ENCODE measurements at places on chromosomes 12 and 14. TPM values are rescaled to one million over a fixed set of nuclear protein-coding genes. Genes with fewer than 3 reads are reported as not detected.

GRCh38 chr12:56599041-56599440 lies 31.1 kb downstream of the BAZ2A start:
- no peaks in the 10 kb centered on the region for H3K4me1 ChIP-seq
- H3K27me3 ChIP-seq = no peaks in the 10 kb centered on the region
- no peak for DNase-seq
- no peak overlapping the region for H3K4me3 ChIP-seq

GRCh38 chr14:50932156-50932555 lies 12.1 kb downstream of the PYGL start:
- H3K36me3 ChIP-seq = no peaks in the 10 kb centered on the region
- DNase-seq = no peak
- H3K27ac ChIP-seq = no peak overlapping the region
- H3K4me1 ChIP-seq = no peaks in the 10 kb centered on the region

DNA sequence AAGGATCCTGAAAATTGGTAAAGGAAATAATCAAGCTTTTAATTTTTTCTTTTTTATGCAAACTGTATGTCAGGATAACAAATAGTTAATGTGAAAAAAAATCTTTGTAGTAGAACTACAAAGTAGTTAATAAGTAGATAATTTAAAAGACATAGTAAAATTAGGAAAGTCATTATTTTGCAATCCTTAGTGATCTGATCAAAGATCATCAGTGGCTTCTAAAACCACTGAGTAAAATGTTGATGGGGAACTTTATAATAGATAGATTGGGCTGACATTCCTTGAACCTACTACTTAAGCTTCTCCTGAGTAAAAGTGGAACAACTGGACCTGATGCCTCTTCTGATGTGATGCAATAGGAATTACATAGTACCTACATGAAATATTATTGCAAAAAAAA lies 119.0 kb upstream of the TMTC2 start:
- H3K4me1 ChIP-seq = no peaks in the 10 kb centered on the region
- H3K27ac ChIP-seq = no peak overlapping the region
- no peak for DNase-seq
- no peaks in the 10 kb centered on the region for H3K36me3 ChIP-seq
- H3K27me3 ChIP-seq = no peaks in the 10 kb centered on the region
- no peak overlapping the region for H3K4me3 ChIP-seq

GRCh38 chr14:69828354-69828753 lies 31.3 kb upstream of the SLC10A1 start:
- H3K4me1 ChIP-seq = no peaks in the 10 kb centered on the region
- no peak overlapping the region for H3K4me3 ChIP-seq
- H3K27me3 ChIP-seq = no peaks in the 10 kb centered on the region
- H3K27ac ChIP-seq = no peak overlapping the region
- no peak for DNase-seq

DNA sequence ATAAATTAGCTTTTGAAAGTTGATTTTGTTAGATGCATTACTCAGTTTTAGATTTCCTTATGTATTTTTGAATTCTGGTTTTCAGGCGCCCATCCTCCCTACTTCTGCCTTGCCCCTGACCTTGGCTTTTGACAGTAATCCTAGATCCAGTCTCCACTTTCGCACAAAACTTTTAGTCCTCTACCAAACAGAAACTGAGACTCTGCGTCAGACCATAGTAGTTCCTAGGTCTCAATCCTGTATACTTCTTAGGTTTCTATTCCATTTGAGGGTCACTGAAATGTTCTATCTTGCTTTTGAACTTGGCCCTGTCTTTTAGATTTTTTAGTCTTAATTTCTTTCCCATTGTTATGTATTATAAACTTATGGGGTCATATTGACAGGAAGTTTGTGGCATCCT lies 307.9 kb upstream of the GARIN6 start:
- H3K4me1 ChIP-seq = no peaks in the 10 kb centered on the region
- no peak for DNase-seq
- no peak overlapping the region for H3K4me3 ChIP-seq
- no peak overlapping the region for H3K27ac ChIP-seq
- no peaks in the 10 kb centered on the region for H3K36me3 ChIP-seq

- H3K4me3 ChIP-seq = no peak overlapping the region
- no peaks in the 10 kb centered on the region for H3K36me3 ChIP-seq
- H3K27ac ChIP-seq = no peak overlapping the region
- no peaks in the 10 kb centered on the region for H3K27me3 ChIP-seq
- peaks cover 3% of the 10 kb centered on the region for H3K4me1 ChIP-seq
- no peak for DNase-seq
These were observed 39.9 kb downstream of the TMTC1 start for GRCh38 chr12:29743801-29744200.

GRCh38 chr12:87667378-87667777 lies 361.8 kb downstream of the C12orf50 start:
- no peak overlapping the region for H3K4me3 ChIP-seq
- DNase-seq = no peak
- peaks cover 1% of the 10 kb centered on the region for H3K4me1 ChIP-seq
- no peak overlapping the region for H3K27ac ChIP-seq

GRCh38 chr12:75883241-75883640 lies 148.3 kb downstream of the PHLDA1 start:
- no peaks in the 10 kb centered on the region for H3K36me3 ChIP-seq
- DNase-seq = no peak
- H3K27ac ChIP-seq = no peak overlapping the region
- no peaks in the 10 kb centered on the region for H3K27me3 ChIP-seq
- H3K4me1 ChIP-seq = peaks cover 2% of the 10 kb centered on the region

GRCh38 chr14:27184427-27184826 lies 586.6 kb upstream of the NOVA1 start:
- no peak for DNase-seq
- no peaks in the 10 kb centered on the region for H3K36me3 ChIP-seq
- H3K27me3 ChIP-seq = no peaks in the 10 kb centered on the region
- H3K4me3 ChIP-seq = no peak overlapping the region
- H3K27ac ChIP-seq = no peak overlapping the region
- H3K4me1 ChIP-seq = no peaks in the 10 kb centered on the region

DNA sequence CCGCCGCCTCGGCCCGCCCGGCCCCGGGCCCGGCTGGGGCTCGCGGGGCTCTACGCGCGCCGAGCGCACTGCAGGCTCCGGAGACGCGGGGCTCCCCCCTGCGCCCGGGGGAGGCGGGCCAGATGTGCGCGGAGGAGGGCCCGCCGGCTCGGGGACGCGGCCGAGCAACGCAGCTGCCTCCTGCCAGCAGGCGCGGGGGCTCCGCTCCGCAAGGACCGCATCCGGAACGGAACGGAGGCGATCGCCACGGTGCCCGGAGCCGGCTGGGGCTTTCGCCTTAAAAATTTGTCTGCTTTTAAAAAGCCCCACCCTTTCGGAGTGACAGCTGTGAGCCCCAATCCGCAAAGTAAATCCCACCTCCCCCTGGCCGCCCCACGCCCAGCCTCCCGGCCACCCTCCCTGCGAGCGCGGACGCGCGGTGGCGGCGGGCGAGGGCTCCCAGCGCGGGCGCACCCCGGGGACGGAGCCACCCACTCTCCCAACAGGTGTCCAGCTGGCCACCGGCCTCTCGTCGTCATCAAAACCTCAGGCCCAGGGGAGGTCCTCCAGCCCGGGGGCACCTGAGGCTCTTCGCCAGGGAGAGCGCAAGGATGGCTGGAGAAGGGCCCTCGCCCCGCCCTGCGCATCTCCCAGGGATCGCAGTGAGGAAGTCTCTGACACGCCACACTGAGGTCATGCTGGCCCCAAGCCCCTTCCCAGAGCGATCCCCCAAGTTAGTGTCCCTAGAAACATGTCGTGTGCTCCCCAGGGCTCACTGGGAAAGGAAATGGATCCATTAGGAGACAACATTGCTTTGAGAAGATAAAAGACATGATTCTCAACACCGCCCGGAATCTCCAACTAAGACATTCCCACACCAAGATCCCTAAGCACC lies at the start of gene TMEM132D:
TSS of gene TMEM132D (minus strand) at position 70 of the 874 bp plus-strand sequence.
- H3K27ac ChIP-seq = no peak within 1 kb of the TSS
- no peak within 1 kb of the TSS for H3K4me3 ChIP-seq
- no peaks in the 10 kb centered on the region for H3K36me3 ChIP-seq
- H3K27me3 ChIP-seq = no peaks in the 10 kb centered on the region
- H3K4me1 ChIP-seq = no peaks in the 10 kb centered on the region

- H3K27me3 ChIP-seq = no peaks in the 10 kb centered on the region
- no peaks in the 10 kb centered on the region for H3K4me1 ChIP-seq
- no peak overlapping the region for H3K27ac ChIP-seq
- no peak overlapping the region for H3K4me3 ChIP-seq
- DNase-seq = no peak
These were observed 71.8 kb upstream of the BCAT1 start for GRCh38 chr12:25020621-25021243.

GRCh38 chr14:25484906-25485305 lies 435.0 kb upstream of the STXBP6 start:
- no peaks in the 10 kb centered on the region for H3K4me1 ChIP-seq
- DNase-seq = no peak
- no peaks in the 10 kb centered on the region for H3K27me3 ChIP-seq
- no peaks in the 10 kb centered on the region for H3K36me3 ChIP-seq
- H3K27ac ChIP-seq = no peak overlapping the region

DNA sequence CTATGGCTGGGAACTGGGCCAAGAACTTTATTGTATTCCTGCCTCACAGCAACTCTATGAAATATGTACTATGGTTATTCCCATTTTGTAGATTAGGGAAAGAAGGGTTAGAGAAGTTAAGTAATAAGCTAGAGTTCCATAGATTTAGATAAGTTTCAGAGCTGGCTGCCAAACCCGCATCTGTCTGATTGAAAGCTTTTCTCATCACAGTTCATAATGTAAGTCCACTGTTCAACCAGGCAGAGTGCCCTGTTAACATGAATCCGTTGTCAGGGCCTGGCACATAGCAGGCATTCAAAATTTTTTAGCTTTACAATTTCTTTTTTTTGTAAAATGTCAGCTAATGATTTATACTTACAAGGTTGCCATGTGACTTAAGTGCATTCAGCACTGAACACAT lies 467.3 kb downstream of the NRXN3 start:
- no peak overlapping the region for H3K27ac ChIP-seq
- H3K27me3 ChIP-seq = no peaks in the 10 kb centered on the region
- no peak overlapping the region for H3K4me3 ChIP-seq
- no peak for DNase-seq

DNA sequence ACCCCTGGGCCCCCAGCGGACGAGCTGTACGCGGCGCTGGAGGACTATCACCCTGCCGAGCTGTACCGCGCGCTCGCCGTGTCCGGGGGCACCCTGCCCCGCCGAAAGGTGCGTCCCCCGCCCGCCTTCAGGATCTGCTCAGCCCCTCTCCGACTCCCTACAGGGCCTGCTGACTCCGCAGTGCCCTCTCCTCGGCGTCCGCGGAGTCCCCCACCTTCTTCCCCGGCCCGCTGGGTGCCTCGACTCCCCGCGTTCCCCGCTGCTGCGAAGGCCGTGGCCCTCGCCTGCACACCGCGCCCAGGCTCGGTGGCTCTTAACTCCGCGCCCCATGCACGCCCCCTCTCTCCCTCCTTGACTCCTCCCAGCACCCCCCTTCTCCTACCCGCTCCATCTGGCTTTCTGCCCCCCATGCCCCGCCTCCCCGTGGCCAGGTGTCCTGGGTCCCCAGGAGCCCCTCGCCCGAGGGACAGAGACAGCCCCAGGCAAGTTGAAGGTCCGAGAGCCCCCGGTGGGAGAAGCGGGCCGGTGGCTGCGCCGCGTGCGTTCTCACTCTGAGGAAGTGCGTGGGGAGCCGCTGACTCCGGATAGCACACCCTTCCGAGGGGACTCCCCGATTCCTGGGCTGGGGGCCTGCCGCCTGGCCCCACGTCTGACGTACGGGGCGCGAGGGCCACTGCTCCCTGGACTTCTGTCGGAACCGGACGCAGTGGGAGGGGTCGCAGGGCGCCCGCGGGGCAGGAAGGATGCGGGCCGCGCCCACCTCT lies 594 bp downstream of the TAMALIN start:
- peak overlapping the region; percentile 87 for H3K27ac ChIP-seq
- no peaks in the 10 kb centered on the region for H3K27me3 ChIP-seq

GRCh38 chr12:67269633-67270573 lies 745 bp downstream of the CAND1 start:
- H3K4me1 ChIP-seq = peaks cover 10% of the 10 kb centered on the region
- H3K36me3 ChIP-seq = no peaks in the 10 kb centered on the region
- peak overlapping the region; percentile 98 for H3K27ac ChIP-seq

DNA sequence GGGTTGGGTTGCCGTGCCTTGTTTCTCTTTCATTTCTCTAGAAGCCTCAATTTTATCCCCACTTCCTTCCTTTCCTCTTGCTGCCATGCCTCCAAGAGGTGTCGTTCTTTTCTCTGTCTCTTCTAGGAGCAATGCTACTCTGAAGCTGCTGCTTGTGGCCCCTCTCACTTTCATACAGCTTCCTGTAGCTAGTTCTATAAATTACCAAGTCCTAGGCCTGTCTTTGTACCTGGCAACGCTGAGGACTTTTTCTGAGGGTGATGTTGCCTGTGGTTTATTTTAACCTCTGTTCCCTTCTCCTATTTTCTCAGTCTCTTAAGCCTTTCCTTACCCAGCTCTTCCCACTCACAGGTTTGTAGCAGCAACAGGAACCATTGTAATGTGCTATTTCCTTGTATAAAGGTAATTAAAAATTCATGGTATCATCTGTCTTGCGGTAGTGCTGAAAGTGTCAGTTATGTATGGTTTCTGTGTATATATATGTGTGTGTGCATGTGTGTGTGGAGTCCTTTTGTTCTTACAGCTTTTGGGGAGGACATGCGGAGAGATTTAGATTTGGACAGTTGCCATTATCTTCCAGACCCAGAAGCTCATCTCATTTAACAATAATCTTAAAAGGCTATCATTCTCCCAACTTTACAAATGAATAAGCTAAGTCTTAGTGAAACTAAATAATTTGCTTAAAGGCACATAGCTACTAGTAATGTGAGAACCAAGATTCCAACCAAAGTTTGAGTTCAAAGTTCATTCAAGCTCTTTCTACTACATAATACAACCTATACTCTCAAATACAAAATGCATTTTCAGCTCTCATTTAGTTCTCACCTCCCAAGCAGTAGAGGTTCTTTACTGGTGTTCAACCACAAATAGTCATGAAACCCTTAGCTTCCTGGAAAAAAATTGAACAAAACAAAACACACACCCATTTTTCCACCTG lies 43.8 kb downstream of the DDHD1 start:
- H3K27ac ChIP-seq = no peak overlapping the region
- no peaks in the 10 kb centered on the region for H3K4me1 ChIP-seq
- no peaks in the 10 kb centered on the region for H3K36me3 ChIP-seq
- H3K27me3 ChIP-seq = no peaks in the 10 kb centered on the region
- H3K4me3 ChIP-seq = no peak overlapping the region

- no peak overlapping the region for H3K4me3 ChIP-seq
- DNase-seq = no peak
- H3K27me3 ChIP-seq = no peaks in the 10 kb centered on the region
- H3K4me1 ChIP-seq = no peaks in the 10 kb centered on the region
These were observed 40.0 kb downstream of the GPR65 start for GRCh38 chr14:88044776-88045446.

- no peaks in the 10 kb centered on the region for H3K36me3 ChIP-seq
- DNase-seq = no peak
- no peaks in the 10 kb centered on the region for H3K27me3 ChIP-seq
These were observed 6.0 kb downstream of the DMAC2L start for GRCh38 chr14:50318031-50318626.

Gene PLEKHG3
- 90.5 TPM for total RNA-seq

Gene SPX
- total RNA-seq = not detected

Gene ANO2
- 5.9 TPM for total RNA-seq

Gene PPP4R3A
- total RNA-seq = 65.1 TPM

Gene TSHR
- total RNA-seq = not detected

Gene BTBD6
- 34.4 TPM for total RNA-seq

Gene ACOT6
- not detected for total RNA-seq

Gene TPH2
- not detected for total RNA-seq

Gene JPH4
- total RNA-seq = 9.2 TPM

Gene HAL
- 0.88 TPM for total RNA-seq

Gene SLC10A1
- total RNA-seq = not detected

Gene MMP19
- total RNA-seq = 15.4 TPM

Gene MSRB3
- 44.6 TPM for total RNA-seq

Gene CLEC9A
- not detected for total RNA-seq
